ENCODE measurements at places on chromosomes 16 and 17.

GRCh38 chr17:7705269-7706255, 560 bp downstream of the EFNB3 start:
- no peak for DNase-seq

- no peak for DNase-seq
Observed at GRCh38 chr17:49082231-49082630, 50.3 kb upstream of the B4GALNT2 start.

DNA sequence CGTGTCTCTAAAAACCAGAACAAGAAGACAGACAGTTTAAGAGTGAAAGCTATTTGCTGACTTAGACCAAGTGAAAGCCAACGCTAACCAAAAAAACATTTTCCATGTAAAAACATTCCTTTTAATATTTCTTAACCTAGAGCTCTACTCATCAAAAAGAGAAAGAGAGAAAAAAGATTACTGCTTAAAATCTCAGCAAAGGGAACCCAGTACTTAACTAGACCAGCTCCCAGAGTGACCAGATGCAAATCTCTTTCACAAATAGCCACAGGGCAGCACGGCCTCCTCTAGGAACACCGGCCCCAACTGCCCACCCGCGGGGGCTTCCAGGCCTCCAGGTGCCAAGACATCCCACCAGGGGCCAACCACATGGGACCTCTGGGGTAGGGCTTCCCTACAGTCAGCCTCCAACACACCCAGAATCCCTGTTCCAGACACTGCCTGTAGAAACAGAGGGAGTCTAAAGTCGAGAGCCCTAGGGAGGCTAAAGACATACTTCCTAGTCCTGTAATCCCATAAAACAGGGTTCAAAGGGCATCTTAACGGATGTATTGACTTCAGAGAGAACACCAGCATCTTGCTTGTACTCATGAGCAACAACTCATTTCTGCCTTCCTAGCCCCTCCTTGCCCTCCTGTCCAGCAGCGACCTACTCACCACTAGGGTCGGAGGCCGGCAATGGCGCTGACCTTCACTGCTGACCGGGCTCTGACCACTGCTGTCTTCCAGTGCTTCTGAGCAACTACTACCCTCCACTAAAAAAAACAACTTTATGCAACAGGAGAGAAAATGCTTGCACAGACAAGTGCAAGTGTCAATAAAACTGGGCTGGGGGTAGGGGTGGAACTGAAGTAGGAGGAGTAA, 21.3 kb downstream of the ZCCHC14 start:
- no peak for DNase-seq

GRCh38 chr17:45425984-45426413, 6.7 kb downstream of the ARHGAP27 start:
- DNase-seq: no peak

GRCh38 chr16:641326-642188, at the start of gene MCRIP2:
Gene MCRIP2 (plus strand): TSS chr16:641828. CDS start chr16:641992, 164 bp downstream.
- peak; percentile 87 for DNase-seq

GRCh38 chr17:40243761-40244160, 24.7 kb downstream of the WIPF2 start:
- no peak for DNase-seq

DNA sequence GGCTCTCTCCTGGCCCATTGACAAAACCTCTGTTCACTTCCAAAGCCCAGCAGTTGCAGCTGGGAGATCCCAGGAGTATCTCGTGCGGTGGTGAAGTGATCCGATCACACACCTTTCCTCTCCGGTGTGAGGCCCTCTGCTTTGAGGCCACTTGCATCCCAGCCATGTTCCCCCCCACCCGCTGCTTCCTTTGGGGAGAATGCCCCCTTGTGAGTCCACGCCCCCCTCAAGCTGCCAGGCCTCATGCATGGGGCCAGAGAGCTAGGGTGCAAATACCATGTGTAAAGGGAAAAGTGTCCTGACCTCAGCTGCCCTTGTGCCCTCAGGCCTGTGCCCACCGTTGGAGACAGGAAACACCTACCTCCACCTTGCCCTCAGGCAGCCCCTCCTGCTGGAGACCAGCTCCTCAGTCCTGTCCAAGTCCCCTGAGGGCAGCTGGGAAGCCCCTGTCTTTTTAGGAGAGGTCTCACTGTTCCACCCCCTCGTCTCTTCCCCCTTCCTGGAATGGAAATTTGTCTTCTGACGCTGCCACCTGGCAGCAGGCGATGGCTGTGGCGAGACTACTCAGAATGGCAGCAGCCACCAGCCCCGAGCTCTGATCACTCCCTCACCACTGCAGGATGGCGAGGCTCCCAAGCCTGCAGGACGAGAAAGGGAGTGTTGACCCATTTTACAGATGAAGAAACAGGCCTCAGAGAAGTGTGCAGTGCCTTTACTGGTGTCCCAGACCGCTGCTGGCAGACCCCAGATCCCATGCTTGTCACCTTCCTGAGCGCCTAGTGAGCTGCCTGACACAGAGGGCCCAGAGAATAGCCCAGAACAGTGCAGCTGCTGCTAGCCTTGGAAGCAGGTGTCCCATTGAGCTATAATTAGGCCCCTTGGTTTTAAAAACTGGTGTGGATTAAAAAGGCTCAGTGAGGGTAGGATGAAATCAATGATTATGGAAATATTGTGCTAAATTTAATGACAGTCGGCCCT, 120.6 kb upstream of the CACNG5 start:
- no peak for DNase-seq

- DNase-seq: peak; percentile 61
Observed at GRCh38 chr16:27417047-27417671, 15.2 kb downstream of the IL21R start.

- no peak for DNase-seq
Observed at GRCh38 chr16:67441271-67441753, 10.4 kb downstream of the HSD11B2 start.

GRCh38 chr16:23296994-23297393, 5.1 kb upstream of the SCNN1B start:
- DNase-seq: peak; percentile 5

DNA sequence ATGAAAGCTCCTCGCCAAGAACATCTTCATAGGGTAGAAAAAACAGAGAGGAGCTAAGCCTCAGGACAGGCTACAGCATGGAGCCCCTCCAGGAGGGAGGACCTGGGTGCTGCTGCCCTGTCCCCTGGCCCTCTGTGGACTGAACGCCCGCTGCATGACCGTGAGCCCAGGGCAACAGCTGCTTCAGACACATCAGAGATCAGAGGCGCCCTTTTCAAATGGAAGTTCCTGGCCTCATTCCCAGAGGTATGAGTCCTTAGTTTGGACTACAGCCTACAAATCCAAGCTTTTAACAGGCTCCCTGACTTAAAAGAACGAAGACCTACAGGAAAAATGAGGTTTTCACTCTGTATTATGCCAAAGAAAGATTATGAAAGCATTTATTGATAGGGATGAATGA, 48.5 kb downstream of the ZNF18 start:
- no peak for DNase-seq

GRCh38 chr17:62705778-62706597, 78.5 kb downstream of the MRC2 start:
- DNase-seq: no peak

DNA sequence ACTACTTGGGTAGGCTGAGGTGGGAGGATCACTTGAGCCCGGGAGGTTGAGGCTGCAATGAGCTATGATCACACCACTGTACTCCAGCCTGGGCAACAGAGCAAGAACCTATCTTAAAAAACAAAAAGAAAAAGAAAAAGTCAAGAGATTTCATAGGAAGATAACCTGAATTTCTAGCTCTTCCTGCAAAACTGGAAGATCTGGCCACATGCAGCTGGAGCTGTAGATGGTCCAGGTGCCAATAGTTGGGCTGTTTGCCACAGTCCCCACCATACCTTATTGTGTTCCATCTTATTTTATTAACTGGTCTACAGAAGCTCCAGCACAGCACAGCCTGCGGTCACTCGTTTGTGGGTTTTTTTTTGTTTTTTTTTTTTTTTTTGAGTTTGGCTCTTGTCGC, 15.0 kb downstream of the ATP2A1 start:
- no peak for DNase-seq

GRCh38 chr17:34412965-34413441, 50.0 kb upstream of the CCL1 start:
- no peak for DNase-seq

GRCh38 chr17:66467766-66468165, 165.4 kb downstream of the PRKCA start:
- DNase-seq: no peak

GRCh38 chr17:40699853-40700252, 3.7 kb downstream of the KRT24 start:
- DNase-seq: no peak

- no peak for DNase-seq
Observed at GRCh38 chr17:68195667-68196393, 52.0 kb upstream of the AMZ2 start.

DNA sequence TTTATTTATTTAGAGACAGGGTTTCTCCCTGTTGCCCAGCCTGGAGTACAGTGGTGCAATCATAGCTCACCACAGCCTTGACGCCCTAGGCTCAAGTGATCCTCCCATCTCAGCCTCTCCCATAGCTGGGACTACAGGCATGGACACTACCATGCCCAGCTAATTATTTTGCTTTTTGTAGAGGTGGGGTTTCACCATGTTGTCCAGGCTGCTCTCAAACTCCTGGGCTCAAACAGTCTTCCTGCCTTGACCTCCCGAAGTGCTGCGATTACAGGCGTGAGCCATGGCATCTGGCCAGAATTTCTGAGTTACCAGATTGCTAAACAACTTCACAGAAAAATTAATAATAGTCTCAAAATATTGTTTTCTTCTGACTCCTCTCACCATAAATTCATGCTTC, 21.7 kb downstream of the MOSMO start:
- DNase-seq: no peak

DNA sequence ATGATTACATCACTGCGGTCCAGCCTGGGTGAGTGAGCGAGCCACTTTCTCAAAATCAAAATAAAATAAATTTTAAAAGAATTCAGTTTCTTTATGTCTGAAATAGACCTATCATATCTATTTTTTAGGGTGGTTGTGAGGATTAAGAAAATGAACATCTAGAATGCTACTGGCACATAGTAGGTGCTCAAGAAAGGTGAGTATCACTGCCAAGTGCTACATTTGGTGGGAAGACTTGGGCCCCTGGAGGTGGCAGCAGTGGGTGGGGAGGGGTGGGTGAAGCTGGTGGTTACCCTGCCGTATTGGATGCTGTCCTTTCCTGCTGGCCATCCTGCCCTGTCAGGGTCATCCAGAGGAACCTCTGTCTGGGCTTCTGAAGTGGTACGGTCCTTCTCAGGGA, 50.3 kb downstream of the ABCC6 start:
- DNase-seq: no peak

GRCh38 chr16:3873482-3874173, 6.9 kb downstream of the CREBBP start:
- no peak for DNase-seq

GRCh38 chr17:6893382-6894205, 62.1 kb upstream of the TEKT1 start:
- no peak for DNase-seq

GRCh38 chr17:65670667-65671371, 109.4 kb upstream of the AXIN2 start:
- no peak for DNase-seq

- no peak for DNase-seq
Observed at GRCh38 chr16:81517629-81518438, 73.2 kb downstream of the CMIP start.

- DNase-seq: no peak
Observed at GRCh38 chr17:7574176-7574953, 5.1 kb upstream of the CD68 start.

GRCh38 chr17:10061111-10061845, 137.1 kb downstream of the GAS7 start:
- DNase-seq: no peak

DNA sequence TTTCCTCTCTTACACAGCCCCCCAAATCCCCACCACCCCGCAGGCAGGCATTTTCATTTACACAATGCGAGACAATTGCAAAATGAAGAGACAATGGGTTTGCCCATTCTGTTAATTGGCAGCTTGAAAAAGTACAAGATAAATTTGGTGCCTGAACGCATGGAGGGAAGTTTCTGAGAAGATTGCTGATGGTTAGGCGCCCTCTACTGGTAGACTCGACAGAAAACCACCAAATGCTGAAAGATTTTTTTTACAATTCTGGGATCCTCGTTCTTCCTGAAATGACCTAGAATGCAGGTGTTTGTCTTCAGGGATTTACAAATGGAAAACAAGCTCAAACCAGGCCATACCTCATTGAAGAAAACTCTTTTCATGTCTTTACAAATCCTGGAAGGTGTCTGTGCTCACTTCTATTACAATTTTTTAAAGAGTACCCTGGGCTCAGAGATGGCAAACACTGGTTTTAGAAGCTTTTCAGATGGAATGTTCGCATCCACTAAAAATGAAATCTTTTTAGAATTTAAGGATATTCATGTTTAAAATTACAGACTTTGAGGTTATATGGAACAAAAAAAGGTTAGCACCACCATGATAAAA, 338.5 kb downstream of the PMP22 start:
- DNase-seq: peak; percentile 54

DNA sequence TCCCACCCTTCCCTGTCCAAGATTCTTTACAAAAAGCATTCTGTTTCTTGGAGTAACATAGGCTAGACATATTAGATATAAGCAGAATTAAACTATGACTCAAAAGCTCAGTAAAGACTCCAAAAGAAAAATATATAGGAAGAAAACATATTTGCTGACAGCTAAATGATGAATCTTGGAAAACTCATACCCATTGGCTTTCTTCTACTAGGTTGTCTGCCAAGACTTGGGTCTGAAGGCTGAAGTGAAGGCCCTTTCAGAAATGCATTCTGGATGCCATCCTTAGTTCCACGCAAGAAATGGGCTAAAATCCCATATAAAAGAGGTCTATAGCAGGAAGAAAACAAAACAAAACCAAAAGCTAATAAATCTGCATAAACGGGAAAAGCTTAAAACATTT, 15.1 kb downstream of the CEP20 start:
- DNase-seq: no peak

DNA sequence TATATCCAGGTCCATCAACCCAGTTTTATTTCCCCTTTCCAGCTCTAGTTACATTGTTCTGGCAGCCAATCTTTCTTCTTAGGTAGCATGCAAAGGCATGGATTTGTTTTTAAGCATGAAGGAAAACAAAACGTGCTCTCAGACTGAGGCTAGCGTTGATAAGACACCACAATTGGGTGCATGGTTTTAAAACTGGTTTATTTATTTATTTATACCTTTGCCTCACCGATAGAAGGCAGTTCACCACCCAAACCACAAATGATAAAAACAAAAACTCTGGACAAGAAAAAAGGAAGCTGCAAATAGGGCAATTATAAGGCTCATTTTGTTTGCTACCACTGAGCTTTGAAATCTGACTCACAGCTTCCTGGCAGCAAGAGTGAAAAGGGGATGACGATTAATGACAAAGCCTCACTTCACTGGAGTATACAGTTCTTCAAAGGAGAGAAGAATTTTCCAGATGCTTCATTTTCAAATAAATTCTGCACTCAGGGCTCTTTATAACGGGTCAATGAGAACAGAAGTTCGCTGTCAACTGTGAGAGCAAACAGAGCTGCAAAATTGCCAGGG, 278.4 kb upstream of the IRX5 start:
- DNase-seq: no peak

All from activated T-cell treated with anti-CD3 and anti-CD28 coated beads, Interleukin-2, amount 50 U/mL, for 72 hours (primary cell).